ENCODE measurements at places on chromosomes 11 and 22.

GRCh38 chr11:30111786-30112185, 95.0 kb upstream of the KCNA4 start:
- no peak overlapping the region for H3K27ac ChIP-seq
- no peaks in the 10 kb centered on the region for H3K36me3 ChIP-seq
- H3K4me3 ChIP-seq, result no peak overlapping the region
- DNase-seq, result no peak

DNA sequence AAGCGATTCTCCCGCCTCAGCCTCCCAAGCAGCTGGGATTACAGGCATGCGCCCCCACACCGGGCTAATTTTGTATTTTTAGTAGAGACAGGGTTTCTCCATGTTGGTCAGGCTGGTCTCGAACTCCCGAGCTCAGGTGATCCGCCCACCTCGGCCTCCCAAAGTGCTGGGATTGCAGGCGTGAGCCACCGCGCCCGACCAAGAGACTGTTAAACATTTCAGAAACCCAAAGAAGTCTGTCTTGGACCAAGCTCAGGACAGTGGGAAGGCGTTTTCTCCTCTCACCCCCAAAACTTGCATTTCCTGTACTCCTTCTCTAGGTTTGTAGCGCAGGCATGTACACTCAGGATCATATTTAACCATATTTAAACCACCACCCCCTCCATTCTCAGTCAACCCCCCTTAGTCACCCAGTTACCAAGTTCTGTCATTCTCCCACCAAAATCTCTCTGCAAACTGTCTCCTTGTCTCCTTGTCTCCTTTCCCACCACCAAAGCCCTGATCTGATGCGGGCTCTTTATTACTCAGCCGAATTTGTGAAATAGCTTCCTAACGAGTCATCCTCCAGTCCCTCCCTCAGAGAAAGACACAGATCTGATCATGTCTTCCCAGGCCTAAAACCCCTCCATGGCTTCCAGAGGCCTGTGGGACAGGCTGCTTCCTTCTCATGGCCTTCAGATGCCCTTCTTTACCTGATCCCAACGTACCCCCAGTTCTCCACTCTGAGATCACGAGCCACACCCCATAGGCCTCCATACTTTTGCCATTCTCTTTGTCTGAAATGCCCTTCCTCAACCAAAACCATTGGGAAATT, 29.0 kb upstream of the CREB3L1 start:
- no peaks in the 10 kb centered on the region for H3K36me3 ChIP-seq
- peak overlapping the region; percentile 100 for H3K27ac ChIP-seq
- peaks cover 56% of the 10 kb centered on the region for H3K4me1 ChIP-seq
- peak overlapping the region; percentile 21 for H3K4me3 ChIP-seq

DNA sequence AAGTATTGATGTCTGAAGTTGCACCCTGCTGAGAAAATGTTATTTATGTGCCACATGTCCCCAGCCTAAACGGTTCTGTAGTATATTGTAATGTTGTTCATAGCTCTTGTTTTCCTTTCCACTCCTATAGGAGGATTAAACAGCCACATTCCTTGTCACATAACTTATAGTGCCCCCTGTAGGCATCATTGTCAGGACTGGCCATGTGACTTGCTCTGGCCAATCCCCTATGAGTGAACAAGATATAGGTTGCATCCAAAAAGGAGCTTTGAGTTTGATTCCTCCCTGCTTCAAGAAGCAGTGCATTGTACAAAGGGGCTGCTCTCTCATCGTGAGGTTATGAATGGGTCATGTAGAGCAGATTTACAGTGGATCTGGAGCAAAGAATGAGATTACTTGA, 717.6 kb upstream of the ANO5 start:
- H3K4me1 ChIP-seq, result no peaks in the 10 kb centered on the region
- H3K36me3 ChIP-seq, result no peaks in the 10 kb centered on the region
- no peaks in the 10 kb centered on the region for H3K27me3 ChIP-seq

DNA sequence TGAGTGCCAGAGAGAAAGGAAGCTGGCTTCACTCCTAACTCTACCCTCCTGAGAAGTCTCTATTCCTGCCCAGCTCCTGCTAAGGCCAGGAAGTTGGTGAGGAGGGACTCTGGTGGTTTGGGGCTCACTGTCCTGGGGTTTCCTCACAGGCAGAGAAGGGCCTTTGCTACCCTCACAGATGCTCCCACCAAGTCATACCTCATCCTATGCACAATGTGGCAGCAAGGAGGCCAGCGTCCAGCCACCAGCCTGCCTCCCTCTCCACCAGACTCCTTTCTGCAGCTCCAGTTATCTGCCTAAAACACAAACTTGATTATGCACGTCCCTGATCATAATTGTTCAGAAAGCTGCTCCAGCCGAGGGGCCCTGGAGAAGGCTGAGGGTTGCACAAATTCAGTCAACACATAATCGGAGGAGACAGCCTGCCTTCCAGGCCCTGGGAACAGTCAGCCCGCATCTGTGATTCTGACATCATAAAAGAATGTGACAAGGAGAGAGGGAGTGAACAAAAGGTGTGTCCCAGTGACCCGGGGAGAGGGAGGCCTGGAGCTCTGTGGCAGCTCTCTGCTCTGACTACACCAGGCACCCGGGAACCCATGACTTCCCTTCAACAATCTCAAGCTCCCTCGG, 28.8 kb downstream of the DKK3 start:
- peak overlapping the region; percentile 78 for H3K27ac ChIP-seq
- DNase-seq, result no peak
- peaks cover 66% of the 10 kb centered on the region for H3K4me1 ChIP-seq
- no peaks in the 10 kb centered on the region for H3K27me3 ChIP-seq

- peak overlapping the region; percentile 84 for H3K27ac ChIP-seq
- H3K36me3 ChIP-seq, result no peaks in the 10 kb centered on the region
- H3K27me3 ChIP-seq, result no peaks in the 10 kb centered on the region
- H3K4me1 ChIP-seq, result peaks cover 53% of the 10 kb centered on the region
- peak overlapping the region; percentile 14 for H3K4me3 ChIP-seq
Measured at GRCh38 chr22:17972385-17973191, 51.8 kb downstream of the MICAL3 start.

GRCh38 chr11:78223320-78223954, 34.7 kb downstream of the USP35 start:
- H3K27me3 ChIP-seq, result no peaks in the 10 kb centered on the region
- H3K4me1 ChIP-seq, result no peaks in the 10 kb centered on the region
- peaks cover 32% of the 10 kb centered on the region for H3K36me3 ChIP-seq
- H3K27ac ChIP-seq, result no peak overlapping the region
- H3K4me3 ChIP-seq, result no peak overlapping the region
- DNase-seq, result no peak

DNA sequence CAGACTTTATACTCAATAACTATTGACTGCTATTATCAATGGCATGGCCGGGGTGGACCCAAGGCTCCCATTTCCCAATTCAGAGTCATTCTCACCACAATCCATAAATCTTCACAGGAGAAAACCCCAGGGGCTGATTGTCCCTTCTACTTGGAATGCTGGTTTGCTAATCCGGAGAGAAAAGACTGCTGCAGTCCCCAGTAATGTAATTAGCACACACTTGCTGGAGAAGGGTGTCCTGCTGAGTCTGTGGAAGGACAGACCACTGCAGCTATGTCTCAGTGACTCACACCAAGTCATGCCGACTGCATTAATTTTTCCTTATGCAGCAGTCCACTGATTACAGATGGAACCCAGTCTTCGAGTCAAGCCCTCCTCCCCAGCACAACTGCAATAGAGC, 5.9 kb upstream of the ETS1 start:
- H3K4me3 ChIP-seq, result no peak overlapping the region
- no peaks in the 10 kb centered on the region for H3K36me3 ChIP-seq
- DNase-seq, result no peak
- no peaks in the 10 kb centered on the region for H3K4me1 ChIP-seq

GRCh38 chr22:31544481-31545480, 48.4 kb downstream of the SFI1 start:
- no peaks in the 10 kb centered on the region for H3K27me3 ChIP-seq
- no peak for DNase-seq
- H3K27ac ChIP-seq, result no peak overlapping the region
- peaks cover 4% of the 10 kb centered on the region for H3K36me3 ChIP-seq
- no peaks in the 10 kb centered on the region for H3K4me1 ChIP-seq

Data from osteoblast (primary cell).